ENCODE measurements at places on chromosomes 13 and 19. TPM values are rescaled to one million over a fixed set of nuclear protein-coding genes. Genes with fewer than 3 reads are reported as not detected.

DNA sequence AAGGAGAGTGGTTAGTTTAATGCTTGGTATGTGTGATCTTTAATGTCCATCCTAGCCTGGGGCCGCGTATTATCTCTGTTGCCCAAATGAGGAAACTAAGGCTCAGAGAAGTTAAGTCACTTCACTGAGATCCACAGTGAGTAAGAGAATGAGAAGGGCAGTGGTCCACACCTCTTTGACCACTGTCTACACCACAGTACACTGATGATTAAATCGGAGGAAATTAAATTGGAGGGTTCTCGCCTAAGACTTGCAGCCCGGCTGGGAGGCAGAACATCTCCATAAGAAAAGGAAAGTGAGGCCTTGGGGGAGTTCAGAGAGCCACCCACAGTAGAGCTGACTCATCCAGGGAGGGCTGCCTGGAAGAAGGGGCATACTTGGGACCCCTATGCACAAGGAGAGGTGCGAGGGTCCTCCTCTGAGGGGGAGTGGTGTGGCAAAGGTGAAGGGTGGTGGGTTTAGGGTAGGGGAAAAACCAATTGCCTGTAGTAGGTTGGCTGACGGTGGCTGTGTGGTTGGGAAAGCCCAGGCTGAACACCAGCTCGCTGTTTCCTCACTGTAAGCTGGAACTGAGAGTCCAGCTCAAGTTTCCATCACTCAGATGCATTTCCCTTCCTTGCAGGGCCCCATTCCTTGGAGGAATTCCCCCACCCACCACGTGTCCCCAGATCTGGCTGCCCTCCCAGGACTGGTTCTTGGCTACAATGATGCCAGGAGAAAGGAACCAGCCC lies 15.0 kb upstream of the DHRS12 start:
- peak; percentile 73 for DNase-seq

GRCh38 chr19:41997851-41998229 lies 3.8 kb upstream of the ATP1A3 start:
- no peak for DNase-seq

DNA sequence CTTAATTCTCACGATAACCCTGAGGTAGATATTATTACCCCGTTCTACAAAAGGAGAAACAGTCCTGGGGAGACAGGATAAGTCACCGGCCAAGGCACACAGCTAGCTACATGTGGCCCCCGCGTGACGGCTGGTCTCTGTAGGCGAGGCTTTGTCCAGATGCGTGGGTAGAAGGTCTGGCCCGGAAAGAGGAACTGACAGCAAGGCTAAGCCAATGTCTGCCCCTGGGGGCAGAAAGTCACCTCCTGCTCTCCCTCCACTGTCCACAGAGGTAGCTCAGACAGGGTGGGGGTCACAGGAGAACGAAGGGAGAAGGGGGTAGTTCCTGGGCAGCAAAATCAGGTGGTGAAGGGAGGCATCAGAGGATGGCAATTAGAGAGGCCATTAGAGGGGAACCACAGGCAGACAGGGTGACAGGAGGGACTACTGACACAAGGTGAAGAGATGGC lies 1.8 kb downstream of the APOC4 start:
- DNase-seq, result no peak

Gene GDF15
- not detected for total RNA-seq

Gene FLT1
- total RNA-seq, result 46.3 TPM

Data from activated CD4-positive, alpha-beta T cell treated with anti-CD3 and anti-CD28 coated beads, Interleukin-2, amount 10 ng/mL, durations not matched to agents 24 days and 14 days (primary cell).